Central memory CD4-positive, alpha-beta T cell (primary cell): ENCODE measurements at places on chromosomes 11 and 22.

- no peak for DNase-seq
Measured at GRCh38 chr22:45507798-45508197, 5.1 kb downstream of the FBLN1 start.

DNA sequence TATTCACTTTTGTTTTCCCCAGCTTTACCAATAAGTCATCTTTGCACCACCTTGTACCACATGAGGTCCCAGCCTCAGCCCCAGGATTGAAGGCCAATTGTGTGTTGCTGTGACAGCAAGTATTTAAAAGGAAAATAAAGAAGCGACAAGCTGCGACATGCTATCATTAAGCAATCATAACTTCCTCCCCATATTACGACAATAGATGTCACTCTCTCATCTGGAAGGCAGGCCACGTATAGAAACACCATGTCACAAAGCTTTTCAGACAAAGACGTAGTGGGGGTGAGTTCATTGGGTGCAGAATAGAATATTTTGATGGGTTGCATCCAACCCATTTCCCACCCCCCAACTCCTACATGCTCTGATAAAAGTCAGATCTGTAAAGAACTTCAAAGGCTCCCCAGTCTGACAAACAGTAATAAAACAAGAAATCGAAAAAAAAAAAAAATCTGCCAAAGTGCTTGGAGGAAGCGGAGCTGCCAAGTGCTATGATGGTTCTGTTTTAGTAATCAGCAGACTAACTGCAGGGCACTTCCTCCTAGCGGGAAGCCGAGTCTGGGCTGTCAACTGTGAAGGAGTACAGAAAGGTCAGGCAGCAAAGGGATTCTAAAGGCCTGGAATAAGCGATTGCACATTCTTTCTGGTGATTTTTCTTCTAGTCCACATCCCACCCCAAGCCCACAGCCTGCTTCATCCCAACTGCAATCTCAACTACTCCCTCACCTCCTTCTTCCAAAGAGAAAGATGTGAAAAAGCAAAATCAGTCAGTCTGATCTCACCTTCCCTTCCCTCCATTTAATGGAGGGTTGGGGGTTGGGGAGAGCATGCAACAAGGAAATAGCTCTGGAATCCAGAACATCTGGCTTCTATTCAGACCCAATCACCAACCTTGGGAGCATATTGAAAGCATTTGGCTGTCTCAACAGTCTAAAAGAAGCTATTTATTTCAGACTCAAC lies 131.4 kb upstream of the UBASH3B start:
- no peak for DNase-seq

GRCh38 chr11:32722255-32722654 lies 72.2 kb downstream of the CCDC73 start:
- no peak for DNase-seq

- DNase-seq, result no peak
Measured at GRCh38 chr11:73509188-73509587, 88.7 kb downstream of the FAM168A start.

GRCh38 chr11:35178873-35179272 lies 39.9 kb downstream of the CD44 start:
- no peak for DNase-seq

GRCh38 chr22:27857443-27857842 lies 55.9 kb upstream of the MN1 start:
- no peak for DNase-seq

GRCh38 chr11:92854952-92855351 lies 114.5 kb upstream of the MTNR1B start:
- no peak for DNase-seq

- DNase-seq, result no peak
Measured at GRCh38 chr11:15745266-15745665, 611.1 kb downstream of the SOX6 start.

GRCh38 chr11:77086521-77087472 lies 15.8 kb upstream of the OMP start:
- no peak for DNase-seq

- DNase-seq, result no peak
Measured at GRCh38 chr22:49659924-49660315, 167.8 kb downstream of the BRD1 start.

GRCh38 chr22:42912059-42912458 lies 55.0 kb upstream of the ARFGAP3 start:
- DNase-seq, result no peak

DNA sequence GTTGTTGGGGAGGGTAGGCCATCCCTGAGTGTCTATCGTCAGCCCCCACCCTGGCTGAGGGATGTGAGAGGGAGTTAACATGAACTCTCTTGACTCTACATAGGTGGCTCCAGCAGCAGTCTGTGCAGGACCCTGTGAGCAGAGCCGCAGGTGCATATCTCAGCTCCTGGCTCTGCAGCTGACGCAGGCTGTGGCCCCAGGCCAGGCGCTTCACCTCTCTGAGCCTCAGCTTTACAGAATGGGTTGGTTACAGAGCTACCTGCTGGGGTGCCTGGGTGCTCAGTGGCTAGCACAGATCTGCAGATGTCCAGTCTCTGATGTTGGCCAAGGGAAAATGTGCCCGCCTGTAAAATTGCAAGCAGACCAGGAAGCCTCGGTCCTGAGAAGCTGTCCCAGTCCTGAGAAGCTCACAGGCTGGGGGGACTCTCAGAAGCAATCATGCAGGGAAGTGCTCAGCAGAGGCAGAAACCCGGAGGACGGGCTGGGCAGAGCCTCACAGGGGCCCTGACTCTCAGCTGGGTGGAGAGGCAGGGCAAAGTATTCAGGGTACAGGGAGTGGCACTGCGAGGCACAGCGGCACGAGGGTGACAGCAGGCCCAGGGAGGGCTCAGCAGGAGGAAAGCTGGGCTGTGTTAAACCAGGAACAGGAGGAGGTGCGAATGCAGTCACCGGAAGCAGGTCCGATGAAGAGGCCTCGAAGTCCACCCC lies 15.9 kb upstream of the LRP5 start:
- no peak for DNase-seq

GRCh38 chr11:1499899-1500298 lies 13.3 kb upstream of the MOB2 start:
- DNase-seq, result no peak

GRCh38 chr11:111652184-111652583 lies 49.9 kb downstream of the SIK2 start:
- DNase-seq, result no peak

GRCh38 chr22:47164514-47165337 lies 402.3 kb downstream of the TBC1D22A start:
- no peak for DNase-seq

- no peak for DNase-seq
Measured at GRCh38 chr11:41921746-41922390, 462.4 kb upstream of the LRRC4C start.

DNA sequence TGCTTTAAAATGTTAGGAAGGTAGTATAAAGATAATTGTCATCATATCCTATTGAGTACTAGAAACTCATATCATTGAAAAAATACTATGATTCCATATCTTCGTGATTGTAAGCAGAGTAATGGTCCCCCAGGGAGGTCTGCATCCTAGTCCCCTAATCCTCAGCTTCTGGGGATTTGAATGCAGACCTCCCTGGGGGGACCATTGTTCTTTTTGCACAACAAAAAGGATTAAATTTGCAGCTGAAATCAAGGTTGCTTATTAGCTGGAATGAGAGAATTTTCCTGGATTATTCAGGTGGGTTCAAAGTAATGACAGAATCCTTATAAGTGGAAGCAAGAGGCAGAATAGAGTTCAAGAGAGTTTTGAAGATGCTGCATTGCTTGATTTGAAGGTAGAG lies 26.1 kb upstream of the MS4A6A start:
- no peak for DNase-seq

DNA sequence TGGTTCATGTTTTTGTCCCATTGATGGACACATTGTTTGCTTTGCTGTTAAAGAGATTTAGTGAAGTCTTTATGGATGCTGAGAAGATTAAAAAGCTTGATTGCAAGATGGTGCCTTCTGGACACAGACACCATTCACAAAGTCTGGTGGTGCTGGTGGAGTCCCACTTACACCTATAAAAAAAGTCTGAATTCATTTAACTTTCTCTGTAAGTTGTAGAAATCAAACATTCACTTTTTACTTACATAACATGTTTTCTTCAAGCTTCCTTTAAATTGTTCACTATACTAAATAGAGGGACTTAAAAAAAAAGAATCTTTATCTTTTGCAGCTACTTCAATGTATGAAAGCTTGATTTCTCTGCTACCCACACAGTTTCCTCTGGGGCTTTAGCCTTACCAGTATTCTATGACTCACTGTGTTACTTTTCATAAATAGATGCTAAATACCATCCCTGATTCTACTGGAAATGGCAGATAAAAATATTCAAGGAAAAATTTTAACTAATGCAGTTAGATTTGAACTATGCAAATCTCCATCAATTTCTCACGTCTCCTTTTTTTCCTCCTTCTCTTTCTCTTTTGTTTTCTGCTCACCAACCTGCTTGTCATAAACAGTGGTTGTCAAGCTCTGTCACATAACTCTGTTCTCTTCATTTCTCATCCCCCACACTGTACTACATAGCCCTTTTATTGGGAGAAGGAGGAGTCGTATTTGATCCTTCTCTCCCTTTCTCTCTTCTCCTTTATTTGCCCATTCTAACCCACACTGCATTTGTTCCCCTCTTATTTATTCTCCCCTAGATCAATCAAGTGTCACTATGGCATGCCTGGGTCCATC lies 89.7 kb downstream of the FAM76B start:
- DNase-seq, result peak; percentile 39

GRCh38 chr11:65425105-65425970 lies 2.7 kb downstream of the NEAT1 start:
- DNase-seq, result peak; percentile 93

GRCh38 chr11:123219066-123219690 lies 24.1 kb upstream of the CLMP start:
- DNase-seq, result no peak

DNA sequence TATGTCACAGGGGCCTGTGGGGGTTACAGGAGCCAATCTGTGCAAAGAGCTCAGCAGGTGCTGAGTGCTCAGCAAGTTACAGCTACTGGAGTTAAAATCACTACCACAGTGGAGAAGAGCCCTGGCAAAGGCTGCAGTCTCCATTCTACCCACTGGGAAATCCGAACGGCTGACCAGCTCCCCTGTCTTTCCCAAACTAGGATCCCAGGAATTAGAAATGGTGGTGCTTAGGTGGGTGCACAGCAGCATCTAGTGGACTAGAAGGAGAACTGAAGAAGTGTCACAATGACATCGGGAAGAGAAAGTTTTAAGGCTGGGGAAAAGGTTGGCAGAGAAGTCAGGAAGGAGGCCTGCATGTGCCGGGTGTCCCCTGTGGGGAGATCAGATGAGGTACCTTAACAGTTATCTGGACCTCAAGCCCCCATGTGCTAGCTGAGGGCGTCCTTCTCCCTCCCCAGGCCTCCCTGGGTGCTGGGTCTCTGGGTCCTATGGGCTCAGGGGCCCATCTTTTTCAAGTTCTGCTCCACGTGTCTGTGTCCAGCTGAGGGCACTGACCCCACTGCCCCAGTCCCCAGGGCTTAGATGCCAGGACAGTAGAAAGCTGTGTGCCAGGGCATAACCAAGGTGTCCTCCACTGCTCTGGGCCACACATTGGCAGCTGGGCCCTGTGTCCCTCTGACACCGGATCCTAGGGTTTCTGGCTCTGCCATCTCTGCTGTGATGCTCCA lies 1.9 kb downstream of the PIWIL3 start:
- DNase-seq, result no peak

DNA sequence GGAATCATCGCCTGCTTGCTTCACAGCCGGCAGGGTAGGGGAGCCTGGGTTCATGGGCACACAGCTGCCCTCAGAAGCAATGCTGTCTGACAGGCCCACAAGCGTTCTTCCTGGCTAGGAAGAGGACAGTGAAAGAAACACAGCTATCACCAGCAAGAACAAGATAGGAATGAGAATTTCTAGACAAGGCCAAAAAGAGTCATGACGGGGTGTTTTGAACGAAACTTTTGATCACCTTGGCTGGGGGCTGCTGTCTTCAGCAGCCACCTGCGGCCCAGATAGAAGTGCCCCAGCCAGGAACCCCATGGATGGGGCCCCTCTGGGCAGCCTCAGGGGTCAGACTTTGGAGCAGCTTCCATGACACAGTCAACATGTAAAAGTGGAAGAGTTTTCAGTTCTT lies 41.8 kb downstream of the GAB4 start:
- DNase-seq, result no peak
